NCI-H187 (cell line): ENCODE measurements at places on chromosomes 11 and 22.

DNA sequence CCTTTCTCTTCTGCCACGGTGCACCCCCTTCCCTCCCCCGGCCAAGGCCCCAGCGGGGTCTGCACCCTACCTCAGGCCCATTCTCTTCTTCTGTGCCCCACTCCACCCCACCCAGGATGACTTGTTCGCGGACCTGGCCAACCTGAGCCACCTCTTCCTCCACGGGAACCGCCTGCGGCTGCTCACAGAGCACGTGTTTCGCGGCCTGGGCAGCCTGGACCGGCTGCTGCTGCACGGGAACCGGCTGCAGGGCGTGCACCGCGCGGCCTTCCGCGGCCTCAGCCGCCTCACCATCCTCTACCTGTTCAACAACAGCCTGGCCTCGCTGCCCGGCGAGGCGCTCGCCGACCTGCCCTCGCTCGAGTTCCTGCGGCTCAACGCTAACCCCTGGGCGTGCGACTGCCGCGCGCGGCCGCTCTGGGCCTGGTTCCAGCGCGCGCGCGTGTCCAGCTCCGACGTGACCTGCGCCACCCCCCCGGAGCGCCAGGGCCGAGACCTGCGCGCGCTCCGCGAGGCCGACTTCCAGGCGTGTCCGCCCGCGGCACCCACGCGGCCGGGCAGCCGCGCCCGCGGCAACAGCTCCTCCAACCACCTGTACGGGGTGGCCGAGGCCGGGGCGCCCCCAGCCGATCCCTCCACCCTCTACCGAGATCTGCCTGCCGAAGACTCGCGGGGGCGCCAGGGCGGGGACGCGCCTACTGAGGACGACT is 15.9 kb downstream of the RTN4RL2 start:
- no peak for DNase-seq

DNA sequence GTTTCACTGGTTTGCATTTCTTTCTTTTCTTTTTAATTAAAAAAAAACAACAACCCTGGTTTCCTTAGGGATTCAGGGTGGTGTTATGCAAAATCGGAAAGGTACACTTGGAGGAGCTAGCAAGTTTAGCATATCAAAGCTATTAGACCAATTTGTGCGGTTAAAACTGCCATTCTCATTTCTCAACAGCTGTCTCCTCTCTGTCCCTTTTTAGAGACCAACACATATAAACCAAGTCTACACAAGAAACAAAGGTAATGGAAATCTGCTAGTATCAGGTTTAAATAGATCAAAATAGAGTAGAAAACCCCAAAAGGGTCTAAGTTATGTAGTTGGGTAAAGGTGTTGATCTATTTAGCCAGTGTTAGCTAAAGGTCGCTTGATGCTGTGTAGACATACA is 1.7 kb upstream of the SESN3 start:
- no peak for DNase-seq

- no peak for DNase-seq
Measured at GRCh38 chr22:35479985-35480550, 60.6 kb upstream of the RASD2 start.

- DNase-seq = no peak
Measured at GRCh38 chr22:39514373-39514973, 5.9 kb upstream of the ATF4 start.

DNA sequence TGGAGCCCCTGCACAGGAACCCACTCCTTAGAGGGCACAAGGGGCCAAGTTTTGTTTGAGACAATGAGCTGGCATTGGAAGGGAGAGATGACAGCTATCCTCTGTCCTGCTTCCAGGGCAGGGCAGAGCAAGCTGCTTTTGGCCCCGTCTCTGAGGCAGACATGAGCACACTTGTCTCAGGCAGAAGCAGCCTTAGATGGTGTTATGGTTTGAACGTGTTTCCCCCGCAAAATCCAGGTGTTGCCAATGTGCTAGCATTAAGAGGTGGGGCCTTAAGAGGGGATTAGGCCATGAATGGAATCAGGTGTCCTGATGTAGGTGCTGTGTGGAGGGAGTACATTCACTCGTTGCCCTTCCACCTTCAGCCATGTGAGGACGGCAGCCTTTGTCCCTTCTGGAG is 2.5 kb downstream of the TP53AIP1 start:
- no peak for DNase-seq
